ENCODE measurements at places on chromosomes 3 and 15.

DNA sequence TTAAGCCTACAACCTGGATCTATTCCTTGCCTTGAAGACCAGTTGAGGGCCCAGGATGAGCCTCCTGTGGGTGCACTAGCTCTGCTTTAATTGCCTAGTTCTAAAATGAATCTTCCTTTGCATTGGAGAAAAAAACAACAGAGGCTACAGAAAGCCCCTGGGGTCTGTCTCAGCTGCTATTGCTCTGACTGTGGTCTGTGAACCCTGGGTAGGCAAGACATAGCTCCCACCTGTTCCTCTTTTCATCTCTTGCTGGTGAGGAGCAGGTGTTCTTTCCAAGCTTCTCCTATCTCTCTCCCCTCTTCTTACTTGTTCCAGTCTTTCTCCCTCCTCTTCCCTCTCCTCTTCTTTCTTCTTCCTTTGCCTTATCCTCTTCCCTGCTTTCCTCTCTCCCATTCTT, 28.8 kb downstream of the RBP2 start:
- no peak for DNase-seq

DNA sequence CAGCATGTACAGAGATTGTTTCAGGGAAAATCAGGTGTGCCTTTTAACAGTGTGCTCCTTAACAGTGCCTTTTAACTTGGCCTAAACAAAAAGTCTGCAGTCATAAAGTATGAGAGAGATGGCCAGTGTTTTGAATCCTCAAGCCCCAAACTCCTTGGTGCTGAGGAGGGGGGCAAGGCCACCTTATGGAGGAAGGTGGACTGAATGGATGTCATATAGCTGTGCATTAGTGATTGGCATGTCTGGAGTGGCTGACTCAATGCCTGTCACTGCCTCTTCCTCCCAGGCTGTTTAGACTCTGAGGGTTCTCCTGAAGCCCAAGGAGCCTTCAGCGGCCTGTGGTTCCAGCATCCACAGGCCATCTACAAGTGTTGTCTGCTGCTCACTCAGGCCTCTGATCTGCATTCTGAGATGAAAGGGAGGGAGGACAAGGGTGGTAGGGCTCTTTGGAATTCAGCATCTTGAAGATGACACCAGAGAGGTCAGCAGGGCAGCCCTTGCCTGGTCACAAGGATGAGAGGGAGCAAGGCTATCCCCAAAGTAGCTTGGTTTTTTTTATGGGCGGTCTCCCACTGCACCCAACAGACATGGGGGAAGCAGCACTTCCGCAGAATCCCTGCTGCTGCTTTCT, 1.5 kb downstream of the FOXL2NB start:
- DNase-seq: no peak

GRCh38 chr3:122000936-122001605, 21.0 kb downstream of the ILDR1 start:
- DNase-seq: no peak

DNA sequence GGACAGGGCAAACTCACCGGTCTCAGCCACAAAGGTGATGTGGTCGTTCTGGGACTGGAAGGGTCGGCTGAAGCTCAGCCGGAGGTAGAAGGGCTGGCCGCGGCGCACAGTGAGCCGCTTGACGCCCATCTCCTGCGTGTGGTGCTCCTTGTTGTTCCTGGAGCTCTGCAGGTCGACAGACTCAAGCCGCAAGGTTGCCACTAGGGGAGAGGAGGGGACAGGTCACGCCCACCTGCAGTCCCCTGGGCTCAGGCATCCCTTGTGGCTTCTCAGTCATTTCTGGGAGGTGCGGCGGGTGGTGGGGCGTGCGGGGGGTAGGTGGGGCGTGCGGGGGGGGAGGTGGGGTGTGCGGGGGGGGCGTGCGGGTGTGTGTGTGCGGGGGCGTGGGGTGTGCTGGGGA, 26.7 kb upstream of the TGM5 start:
- DNase-seq: no peak
